ENCODE measurements at places on chromosomes 4 and X.

DNA sequence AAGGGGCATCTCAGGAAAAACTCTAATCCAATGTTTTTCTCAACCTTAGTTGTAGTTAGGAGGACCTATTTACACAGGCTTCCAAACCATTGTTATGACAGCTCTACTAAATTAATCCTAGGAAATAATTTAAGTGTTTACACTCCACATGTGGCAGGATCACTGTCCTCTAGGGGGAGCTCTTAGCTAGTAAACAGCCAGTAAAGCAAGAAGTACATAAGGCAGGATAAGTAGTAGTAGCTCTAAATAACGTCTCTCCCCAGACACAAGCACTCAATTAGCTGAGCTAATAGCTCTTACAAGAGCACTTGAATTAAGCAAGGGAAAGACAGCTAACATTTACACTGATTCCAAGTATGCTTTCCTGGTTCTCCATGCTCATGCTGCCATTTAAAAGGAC, 37.3 kb downstream of the NUDT11 start:
- DNase-seq = no peak

GRCh38 chrX:11460347-11460746, 167.1 kb downstream of the AMELX start:
- DNase-seq = no peak

- no peak for DNase-seq
These were observed 35.2 kb downstream of the SLC10A7 start for GRCh38 chr4:146486565-146486964.

DNA sequence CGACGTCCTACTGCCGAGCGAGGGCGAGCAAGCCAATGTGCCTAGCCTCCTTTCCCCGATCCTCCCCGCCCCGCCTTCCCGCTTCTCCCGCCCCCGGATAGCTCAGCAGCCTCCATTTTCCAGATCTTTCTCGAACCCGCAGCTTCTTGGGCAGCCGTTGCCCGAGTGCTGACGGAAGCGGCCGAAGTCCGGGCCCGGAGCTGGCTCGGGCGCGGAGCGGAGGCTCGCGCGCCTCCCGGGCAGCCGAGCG, 172 bp upstream of the HSPA4L start:
- peak; percentile 84 for DNase-seq

GRCh38 chr4:155966731-155967395, 13.2 kb upstream of the CTSO start:
- no peak for DNase-seq

GRCh38 chr4:114364857-114365256, 233.8 kb upstream of the UGT8 start:
- peak; percentile 41 for DNase-seq

- no peak for DNase-seq
These were observed 243.6 kb upstream of the GPRIN3 start for GRCh38 chr4:89551191-89551590.

GRCh38 chr4:137754652-137755471, 222.6 kb upstream of the PCDH18 start:
- DNase-seq = peak; percentile 14

DNA sequence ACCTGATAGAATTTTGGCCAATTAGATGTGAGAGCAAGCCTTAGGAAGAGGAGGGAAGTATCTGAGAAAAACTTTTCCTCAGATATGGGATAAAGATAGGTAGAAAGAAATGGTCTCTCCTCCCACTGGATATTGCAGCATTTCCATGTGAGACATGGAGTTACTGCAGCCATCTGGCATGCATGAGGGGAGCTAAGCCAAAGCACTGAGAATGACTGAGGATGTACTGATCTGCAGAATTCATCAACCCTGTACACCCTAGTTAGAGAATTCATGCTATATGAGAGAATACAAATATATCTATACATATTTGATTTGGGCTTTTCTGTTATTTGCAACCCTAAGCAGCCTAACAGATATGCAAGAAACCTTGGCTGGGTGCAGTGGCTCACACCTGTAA, 52.5 kb upstream of the RPL34 start:
- no peak for DNase-seq

DNA sequence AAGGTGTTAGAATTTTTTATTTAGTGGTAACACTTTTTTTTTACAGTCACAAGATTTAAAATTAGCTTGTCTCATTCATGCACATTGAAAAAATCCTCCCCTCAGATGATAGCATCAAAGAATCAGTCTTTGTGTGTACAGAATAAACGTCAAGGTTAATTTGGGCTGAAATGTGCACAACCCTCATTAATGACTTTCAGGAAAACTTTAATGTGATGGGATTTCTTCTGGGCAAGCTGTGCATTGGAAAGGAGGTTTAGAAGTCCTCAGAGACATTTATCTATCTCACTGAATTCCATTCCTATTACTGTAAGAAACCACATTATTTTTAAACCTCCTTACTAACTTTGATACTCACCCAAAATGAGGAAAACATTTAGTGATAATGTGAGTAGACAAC, 88.2 kb upstream of the TECRL start:
- no peak for DNase-seq

DNA sequence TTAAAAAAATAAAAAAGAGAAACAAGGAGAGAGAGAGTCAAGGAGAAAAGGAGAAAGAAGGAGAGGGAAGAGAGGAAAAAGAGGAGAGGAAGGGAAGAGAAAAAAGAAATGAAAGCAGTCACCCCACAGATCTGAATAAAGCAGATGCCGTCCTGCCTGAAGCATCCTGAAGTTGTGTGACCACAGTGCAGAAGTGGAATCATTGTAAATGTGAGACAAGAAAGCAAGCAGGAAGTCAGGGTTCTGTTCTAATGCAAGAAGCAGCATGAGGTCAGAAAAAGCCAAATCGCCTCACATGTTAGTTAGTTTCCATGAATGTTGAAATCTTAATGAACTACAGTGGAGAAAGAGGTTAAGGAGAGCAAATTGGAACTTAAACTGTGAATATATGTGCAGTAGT, 692.5 kb downstream of the CENPC start:
- no peak for DNase-seq

DNA sequence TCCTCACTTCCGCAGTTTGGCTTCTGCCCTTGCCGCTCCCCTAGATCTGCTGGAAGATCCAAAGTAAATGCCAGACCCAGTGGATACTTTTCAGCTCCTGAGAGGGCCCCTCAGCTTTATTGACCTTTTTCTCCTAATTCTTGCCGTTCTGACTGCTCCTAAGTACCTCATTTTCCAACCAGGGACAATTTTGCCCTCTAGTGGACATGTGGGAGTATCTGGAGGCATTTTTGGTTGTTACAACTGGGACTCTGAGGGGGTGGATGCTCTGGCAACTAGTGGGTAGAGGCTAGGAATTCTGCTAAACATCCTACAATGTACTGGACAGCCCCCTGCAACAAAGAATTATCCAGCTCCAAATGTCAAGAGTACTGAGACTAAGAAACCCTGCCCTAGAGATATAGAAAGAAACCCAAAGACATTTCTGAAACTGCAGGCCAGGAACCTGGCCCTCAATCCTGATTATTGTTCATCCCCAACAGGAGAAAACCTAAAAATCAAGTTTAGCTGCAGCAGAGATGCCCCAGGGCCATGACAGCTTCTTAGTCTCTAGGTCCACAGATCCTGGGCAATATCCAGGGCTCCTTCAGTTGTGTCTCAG, 3.4 kb downstream of the TEX13B start:
- DNase-seq = no peak

DNA sequence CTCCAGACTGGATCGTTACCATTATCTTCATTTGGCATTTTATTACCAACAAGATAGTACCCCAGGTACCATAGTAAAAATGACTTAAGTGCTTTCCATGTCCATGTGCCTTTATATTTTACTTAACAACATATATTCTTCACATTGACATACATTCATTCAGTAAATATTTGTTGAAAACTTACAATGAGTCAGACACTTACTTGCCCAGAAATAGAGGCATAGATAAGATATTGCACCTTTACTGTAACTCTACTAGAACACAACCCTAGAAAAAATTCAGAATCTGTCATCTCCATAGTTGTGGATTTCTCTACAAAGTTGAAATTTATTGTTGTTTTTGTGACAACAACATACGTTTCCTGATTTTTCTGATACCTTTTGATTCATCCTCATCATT, 640.6 kb downstream of the RPA4 start:
- no peak for DNase-seq

DNA sequence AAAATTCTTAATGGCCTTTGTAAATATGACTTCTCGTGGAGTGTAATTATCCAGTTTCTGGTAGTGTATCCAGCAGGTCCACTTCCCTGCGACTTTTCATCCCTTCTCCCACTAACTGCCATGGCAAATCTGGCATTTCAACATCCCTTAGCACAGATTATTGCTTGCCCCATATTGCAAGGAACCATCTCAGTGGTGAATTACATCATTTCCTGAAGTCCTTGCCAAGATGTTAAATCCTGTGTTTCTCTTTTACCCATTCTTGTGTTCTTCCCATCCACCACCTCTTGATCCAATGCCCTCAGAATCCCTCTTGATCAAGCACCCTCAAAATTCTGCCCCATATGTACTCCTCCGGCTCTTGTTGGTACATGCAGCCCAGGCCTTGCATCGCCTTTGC, 88.1 kb upstream of the ZNF81 start:
- DNase-seq = no peak

DNA sequence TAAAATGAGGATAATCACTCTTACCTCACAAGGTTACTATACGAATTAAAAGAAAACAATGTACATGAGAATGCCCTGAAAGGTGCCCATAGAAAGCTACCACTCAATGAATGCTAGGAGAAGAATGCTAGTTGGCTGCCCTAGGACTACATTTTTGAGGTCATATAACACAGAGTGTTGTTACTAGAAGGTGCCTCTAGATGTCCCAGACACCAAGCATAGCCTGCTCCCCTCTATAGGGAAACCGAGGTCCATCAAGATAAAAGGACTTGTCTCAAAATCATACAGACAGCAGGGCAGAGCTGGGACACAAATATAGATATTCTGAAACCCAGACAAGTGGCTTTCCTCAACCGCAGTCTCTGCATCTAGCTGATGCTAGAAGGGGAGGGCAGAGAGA, 147.0 kb upstream of the ARHGEF9 start:
- no peak for DNase-seq

- DNase-seq = no peak
These were observed 116.2 kb upstream of the SLC4A4 start for GRCh38 chr4:71222661-71223060.

DNA sequence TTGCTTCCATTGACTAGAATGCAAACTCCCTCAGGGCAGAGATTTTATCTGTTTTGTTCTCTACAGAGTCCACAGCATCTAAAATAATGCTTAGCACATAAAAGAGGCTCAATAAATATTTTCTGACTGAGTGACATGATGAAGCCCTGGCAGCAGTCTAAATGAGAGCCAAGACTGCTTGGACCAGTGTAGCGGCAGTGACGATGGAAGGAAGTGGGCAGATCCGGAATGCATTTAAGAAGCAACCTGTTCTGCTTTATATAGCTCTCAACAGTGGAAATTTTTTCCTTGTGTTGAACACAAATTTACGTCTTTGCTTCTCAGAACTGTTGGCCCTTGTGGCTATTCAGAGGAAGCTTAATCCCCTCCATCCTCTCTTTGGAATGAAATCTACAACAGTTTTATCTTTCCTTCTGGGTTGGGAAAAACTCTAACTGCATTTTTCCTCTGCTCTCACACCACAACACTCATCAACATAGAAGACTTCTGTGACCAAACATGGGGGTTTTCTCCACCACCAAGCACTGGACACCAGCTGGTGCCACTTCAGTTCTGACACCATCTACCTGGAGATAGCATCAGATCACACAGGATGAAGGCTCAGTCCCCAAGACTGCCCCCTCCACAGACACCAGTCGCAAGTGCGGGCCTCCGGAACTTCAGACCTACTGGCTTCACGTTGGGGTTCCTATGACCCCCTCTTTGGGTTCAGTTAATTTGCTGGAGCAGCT, 7.0 kb upstream of the BEND4 start:
- no peak for DNase-seq

DNA sequence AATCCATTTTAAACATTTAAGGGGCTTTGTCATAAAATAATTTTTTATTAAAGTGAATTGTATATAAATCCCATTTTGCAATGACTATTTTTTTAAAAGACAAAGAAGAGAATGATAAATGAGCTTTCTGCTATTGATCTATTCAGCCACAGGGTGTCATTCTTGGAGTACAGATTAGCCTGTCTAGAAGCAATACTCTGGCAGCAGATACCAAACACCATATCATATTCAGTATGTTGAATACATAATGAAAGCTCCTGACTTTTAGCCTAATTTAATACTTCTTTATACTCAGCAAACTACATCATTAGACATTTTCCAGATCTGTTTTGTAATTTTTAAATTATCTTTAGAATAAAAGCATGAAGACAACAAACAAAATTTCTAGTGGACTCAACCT, 496.3 kb downstream of the PDGFC start:
- no peak for DNase-seq

DNA sequence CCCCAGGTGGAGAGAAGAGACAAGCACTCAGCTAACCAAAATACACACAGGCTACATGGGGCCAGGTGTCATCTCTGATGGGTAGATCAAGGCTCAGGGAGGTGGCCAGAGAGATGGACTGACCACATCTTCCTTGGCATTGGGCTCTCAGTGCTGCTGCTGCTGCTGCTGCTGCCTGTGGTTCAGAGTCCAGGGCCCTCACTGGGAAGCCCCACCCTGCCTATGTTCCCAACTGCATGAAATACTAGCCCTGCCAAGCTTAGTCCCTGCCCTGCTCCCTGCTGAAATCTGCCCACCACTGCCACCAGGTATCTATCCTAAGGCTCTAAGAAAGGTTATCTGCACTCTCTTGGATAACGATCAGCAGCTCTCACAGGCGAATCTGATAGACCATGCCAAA, 118.7 kb downstream of the EFHC2 start:
- DNase-seq = no peak

DNA sequence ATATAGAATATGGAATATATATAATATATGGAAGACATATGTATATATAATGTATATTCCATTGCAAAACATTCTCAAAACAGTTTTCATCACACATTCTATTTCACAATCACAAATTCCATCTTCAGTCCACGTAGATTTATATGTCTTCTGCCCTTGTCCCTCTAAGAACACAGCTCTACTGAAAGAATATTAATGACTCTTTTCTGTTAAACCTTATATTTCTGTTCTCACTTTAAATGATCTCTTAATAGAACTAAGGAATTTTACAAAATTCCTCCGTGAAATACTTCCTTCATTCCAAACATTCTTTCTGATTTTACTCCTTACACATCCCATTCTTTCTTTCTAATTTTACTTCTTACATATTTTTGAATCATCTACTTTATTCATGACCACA, 1043.1 kb upstream of the PABPC4L start:
- DNase-seq = no peak

DNA sequence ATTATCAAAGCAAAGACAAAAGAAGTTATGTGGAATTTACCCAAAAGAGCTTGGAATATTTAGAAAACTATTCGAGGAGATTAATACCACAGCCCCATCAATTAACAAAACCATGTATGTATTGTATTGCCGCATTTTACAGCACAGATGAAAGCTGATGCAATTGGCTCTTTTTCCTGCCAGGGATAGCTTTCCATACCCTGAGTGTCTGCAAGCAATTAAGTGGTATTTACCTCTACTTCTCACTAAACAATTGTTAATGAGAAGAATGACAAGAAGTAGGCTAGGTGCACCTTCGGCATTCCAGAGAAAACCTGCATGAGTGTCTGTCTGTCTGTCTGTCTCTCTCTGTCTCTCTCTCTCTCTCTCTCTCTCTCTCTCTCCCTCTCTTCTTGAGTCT, 219.5 kb downstream of the PAPSS1 start:
- DNase-seq = no peak
